ENCODE measurements at places on chromosomes 13 and 19.

- no peak for DNase-seq
Observed at GRCh38 chr13:113661509-113661908, 3.5 kb upstream of the ATP4B start.

- no peak for DNase-seq
Observed at GRCh38 chr13:40063278-40063698, 407.8 kb downstream of the COG6 start.

DNA sequence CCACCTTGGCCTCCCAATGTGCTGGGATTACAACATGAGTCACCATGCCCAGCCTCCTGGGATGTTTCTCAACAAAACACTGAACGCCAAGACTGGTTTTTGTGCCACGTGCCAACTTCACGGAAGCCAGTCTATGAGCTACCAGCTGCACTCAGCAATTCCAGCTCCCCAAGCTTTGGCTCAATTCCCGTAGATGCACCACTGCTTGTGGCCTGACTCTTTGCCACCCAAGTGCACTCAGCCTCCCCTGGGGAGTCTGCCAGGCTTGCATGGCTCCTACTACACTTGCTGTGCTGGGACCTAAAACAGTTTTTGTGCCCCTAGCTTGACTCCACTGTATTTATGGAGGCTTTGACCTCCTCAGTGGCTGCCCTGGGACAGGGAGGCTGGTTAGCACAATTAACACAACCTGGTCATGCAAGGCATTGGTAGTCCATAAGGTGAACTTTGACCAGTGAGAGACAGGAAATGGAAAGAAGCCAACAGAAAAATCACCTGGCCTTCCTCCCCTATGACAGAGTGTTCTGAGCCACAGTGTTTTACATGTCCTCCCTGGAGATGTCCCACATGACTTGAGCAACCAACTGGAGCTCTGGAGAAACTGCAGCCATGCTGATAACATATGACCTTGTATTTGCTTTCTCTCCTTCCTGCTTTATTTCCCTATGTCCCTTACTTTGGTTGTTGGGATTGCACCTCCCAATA is 1173.1 kb downstream of the UQCRFS1 start:
- DNase-seq, result no peak

GRCh38 chr13:31476753-31477152 is 262.6 kb upstream of the RXFP2 start:
- DNase-seq, result no peak

GRCh38 chr13:25857830-25858229 is 194.0 kb downstream of the SHISA2 start:
- DNase-seq, result no peak

GRCh38 chr19:49689133-49690078 is at the start of gene ADM5:
Gene ADM5, plus strand, starts transcription at chr19:49689594. Its CDS starts 244 bp downstream, at chr19:49689838.
- DNase-seq, result no peak

DNA sequence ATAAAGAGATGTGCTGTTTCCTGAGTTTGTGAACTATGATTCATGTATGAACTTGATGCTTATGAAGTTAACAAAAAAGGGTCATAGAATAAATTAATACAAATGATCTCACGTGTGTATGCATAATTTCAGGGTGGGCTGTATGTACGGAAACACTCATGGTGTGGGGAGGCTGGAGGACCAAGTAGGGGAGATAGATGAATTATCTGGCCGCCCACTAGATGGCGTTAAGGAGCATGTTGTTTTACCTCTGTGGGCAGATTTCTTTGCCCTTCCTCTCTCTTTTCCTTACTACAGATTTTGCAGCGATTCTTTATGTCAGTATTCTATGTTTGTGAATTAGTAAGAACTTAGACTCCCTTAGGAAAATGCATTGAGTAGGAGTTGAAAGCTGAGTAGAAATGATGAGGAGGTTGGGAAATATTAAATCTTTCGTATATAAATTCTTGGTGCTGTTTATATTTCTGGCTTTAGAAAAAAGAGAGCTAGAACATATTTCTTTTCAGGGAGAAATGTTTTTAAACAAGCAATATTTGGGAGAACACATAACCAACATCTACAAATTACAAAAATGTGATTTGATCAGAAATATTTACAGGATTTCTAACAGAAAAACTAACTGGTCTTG is 47.4 kb upstream of the TMTC4 start:
- no peak for DNase-seq

DNA sequence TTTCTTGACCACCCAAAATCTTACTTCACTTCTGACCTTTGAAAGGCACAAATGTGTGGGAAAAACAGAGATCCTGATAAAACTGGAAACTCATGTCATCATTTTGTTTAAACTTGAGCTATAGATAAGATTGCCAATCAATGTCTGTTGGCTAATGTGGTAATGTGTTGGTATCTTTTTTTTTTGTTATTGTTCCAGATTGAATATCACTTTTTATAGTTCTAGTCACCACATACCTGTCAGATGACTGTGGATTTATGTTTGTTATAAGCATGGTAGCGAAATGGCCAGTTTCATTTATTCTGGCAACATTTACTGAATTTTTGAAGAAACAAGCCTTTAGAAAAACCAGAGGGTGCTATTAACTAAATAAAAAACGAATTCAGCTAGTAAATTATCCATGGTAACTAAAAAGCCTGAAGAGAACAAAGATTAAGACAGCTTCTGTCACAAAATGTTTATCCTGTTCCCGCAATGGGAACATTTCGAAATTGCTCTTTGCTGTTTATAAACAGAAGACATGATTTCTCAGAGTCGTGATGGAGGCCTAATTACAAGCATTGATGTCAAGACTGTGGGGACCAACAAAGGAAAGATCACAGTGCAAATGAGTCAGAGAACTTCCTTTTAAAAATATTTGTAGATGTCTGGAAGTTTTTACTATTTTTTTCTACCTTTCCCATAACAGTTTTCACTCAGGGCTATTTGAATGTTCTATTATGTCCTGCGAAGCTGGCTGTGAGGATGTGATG is 82.9 kb upstream of the POSTN start:
- DNase-seq, result no peak

DNA sequence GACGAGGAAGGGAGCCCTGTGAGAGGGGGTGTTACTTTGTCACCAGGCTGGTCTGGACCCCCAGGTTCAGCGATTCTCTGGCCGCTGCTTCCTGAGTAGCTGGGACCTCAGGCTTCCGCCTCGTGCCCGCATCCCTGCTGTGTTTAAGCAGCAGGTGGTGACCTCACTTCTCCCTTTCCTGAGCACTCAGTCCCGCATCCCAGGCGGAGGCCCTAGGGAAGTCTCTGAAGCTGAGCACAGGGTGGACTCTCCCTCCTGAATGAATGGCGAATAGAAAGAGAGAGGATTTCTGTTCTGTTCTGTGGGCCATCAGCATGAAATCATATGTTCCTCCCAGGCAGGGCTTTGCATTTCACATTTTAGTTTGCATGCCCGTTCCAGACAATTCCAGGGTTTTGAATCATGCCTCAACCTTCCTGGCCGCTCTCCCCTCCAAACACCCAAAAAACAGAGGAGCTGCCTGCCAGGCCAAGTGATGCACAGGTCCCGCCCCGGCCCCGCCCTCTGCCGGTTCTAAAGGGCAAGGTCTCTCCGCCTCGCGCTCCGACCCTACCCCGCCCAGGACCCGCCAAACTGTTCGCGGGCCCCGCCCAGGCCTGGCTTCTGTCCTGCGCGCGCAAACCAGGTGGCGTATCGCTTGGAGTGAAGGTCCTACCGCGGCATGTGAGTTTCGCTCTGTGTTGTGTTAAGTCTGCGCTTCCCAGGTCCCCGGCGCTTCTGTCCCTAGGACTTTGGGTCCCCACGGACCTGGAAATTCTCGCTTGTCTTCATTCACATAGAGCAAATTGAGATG is 35.1 kb upstream of the ZNF808 start:
- DNase-seq, result peak; percentile 87

- DNase-seq, result no peak
Observed at GRCh38 chr19:2255982-2256685, at the start of gene JSRP1. Gene JSRP1, minus strand, starts transcription at chr19:2256417. Its CDS starts 1,103 bp downstream, at chr19:2255314.

- DNase-seq, result no peak
Observed at GRCh38 chr19:36379510-36379819, 464 bp upstream of the ZFP14 start.

GRCh38 chr19:45154064-45154827 is 6.5 kb downstream of the NKPD1 start:
- no peak for DNase-seq

DNA sequence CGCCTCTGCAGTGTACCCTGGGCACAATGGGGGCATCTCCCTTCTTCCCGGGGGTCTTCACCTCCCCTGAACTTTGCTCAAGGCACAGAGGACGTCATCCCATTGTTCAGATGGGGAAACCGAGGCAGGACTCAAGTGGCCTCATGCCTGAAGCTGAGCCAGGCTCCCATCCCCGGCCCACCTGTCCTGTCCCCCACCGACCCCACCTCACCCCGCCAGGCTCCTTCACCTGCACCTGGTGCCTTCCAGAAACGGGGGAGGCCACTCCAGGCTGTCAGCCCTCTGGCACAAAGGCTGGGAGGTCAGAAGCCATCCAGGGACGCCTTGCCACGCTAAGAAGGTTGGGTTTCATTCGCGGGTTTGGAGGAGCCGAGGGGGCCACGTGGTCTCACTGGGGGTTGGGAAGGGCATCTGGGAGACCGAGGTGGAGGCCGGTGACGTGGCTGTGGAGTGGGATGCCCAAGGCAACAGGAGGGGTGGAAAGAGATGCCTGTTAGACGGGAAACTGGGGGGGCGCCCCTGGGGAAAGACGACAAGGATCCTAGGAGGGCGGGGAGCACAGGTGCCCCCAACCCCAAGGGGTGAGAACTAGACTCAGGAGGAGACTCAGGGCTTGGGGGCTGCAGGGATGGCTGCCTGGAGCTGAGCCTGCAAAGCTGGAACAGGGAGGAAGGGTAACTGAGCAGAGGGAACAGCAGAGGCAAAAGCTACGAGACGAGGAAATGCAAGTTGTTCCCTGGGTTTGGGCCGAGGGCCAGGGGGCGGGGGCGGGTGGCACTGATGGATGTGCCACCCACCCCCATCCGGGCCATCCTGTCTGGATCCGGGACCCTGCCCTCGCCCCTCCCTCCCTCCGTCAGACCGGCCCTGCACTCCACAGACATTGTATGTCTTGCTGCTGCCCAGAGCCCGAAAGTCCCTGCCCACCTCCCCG is 6.0 kb upstream of the TCF3 start:
- DNase-seq, result peak; percentile 46

All from ecto neural progenitor cell (in vitro differentiated cells).